Stimulated activated CD4-positive, alpha-beta T cell treated with anti-CD3 and anti-CD28 coated beads, Interleukin-12 subunit alpha, Interleukin-12 subunit beta, amount 100 ng/mL, for 24 hours (primary cell): ENCODE measurements at places on chromosomes 16 and 17.
A peak's percentile ranks its signal among the peaks of the same experiment; 100 is the strongest.

DNA sequence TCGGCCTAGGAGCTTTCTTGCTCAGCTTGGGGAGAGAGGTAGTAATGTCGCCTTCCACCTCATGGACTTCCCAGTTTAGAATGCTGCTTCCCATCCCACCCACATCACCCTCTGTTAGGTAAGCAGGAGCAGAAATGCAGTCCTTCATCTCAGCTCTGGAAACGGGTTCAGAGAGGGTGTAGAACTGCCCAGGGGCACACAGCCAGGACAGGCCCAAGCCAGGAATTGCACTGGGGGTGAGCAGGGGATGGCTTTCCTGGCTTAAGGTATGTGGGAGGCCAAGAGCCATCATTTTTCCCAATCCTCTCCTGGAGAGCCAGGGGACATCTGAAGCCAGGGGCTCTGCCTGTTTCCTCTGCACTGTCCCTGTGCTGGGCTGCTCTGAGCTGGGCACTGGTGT is 33.6 kb downstream of the RAI1 start:
- no peak for DNase-seq

DNA sequence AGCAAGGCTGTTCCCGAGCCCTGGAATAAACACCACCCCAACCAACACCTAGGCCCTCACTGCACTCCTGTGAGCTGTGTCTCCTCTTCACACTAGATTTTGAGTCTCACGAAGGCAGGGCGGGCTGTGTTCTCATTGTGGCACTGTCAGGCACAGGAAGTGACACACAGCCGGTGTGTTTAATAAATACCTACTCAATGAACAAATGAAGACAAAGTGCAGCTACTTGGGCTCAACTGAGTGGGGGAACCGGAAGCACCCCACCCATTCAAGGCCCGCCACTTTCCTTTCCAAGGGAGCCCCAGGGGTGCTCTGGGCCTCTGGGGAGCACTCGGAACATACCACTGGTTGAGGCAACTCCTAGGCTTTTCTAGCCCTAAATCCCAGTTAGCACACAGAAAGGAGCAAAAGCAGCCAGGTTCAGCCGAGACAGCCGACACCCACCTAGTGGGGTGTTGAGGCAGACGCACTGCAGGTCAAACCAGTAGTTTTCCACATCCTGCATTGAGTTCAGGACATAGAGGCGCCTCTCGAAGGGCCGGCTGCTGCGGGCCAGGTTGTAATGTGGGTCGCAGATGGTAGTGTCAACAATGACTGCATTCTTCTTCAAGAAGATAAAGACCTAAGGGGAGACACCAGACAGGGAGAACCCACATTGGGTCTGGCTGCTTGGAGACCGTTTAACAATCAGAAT is 57.7 kb downstream of the GTF3C1 start:
- DNase-seq: no peak

- DNase-seq: no peak
Observed at GRCh38 chr16:13077816-13078215, 176.4 kb downstream of the SHISA9 start.

DNA sequence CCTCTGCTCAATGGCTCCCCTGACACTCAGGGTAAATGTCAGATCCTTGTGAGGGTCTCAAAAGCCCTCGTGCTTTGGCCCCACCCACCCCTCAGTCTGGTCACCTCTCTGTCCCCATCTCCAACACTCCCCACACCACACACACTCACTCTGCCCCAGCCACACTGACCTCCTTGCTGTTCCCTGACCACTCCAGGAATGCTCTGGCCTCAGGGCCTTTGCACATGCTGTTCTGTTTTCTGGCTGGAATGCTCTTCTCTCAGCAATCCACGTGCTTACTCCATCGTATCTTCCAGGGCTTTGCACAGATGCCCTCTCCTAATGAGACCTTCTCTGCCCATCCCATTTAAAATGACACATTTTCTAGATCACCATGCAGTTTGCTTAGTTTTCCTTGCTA is 28.2 kb downstream of the GAS7 start:
- no peak for DNase-seq

DNA sequence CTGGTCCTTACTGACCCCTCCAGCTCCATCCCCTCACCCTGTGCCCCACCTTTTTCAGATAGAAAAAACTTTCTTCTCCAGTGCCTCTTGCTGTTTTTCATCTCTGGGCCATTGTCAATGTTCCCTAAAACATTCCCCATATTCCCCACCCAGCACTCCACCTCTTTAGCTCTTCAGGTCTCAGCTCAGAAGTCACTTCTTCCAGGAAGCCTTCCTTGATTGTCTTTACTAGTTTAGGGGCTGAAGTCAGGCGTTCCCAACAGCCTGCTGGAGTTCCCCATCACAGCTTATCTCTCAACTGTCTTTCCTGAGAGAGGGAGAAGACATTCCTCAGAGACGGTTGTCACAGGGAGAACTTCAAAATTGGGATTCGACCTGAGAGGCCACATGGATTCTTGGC is 1.3 kb upstream of the MMP2 start:
- DNase-seq: no peak

- no peak for DNase-seq
Observed at GRCh38 chr16:55051571-55052347, 121.1 kb downstream of the IRX5 start.

GRCh38 chr17:58268774-58269556 is 11.8 kb downstream of the MPO start:
- no peak for DNase-seq

DNA sequence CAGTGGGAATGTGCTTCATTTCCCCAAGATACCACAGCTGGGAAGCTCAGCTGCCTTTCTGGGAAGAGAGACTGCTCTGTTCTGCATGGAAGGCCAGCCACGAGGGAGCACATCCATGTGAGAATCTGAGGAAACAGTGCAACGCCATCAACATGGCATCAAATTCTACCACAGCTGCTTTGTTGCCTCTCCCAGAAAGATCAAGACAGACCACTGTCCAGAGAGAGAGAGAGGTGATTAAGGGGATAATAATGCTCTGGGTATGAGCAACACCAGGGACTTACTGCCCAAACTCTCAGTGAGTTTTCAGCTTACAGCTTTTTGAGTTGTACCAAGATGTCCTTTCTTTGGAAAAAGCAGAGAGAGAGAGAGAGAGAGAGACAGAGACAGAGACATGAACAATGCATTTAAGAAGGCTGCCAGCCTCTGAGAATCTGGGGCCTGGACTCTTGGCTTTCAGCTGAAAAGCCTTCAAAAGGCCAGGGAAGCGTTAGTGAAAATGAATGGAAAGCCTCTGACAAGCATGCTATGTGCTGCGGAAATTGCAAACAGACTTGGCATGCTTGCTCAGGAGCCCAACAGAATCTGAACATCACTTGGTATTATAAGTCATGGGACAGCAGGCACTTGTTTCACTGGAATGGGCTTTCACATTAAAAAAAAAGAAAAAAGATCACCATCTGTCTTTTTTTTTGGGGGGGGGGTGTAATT is 223.1 kb downstream of the MAP2K6 start:
- no peak for DNase-seq

DNA sequence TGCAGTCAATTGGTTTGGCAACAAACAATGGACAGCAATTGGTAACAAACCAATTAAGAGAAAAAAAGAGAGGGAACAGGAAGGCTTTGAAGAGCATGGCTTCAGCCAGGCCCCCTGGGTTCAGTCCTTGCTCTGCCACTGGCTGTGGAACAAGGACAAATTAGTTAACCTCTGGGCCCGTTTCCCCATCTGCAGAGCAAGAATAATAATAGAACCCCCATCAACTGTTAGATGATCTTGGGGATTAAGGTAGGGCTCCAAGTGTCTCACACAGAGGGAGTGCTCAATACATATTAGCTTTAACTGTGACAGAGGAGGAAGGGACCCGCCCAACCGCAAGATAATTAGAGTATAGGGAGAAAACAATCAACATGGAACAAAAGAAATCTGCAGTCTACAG is 55.2 kb downstream of the PECAM1 start:
- no peak for DNase-seq

DNA sequence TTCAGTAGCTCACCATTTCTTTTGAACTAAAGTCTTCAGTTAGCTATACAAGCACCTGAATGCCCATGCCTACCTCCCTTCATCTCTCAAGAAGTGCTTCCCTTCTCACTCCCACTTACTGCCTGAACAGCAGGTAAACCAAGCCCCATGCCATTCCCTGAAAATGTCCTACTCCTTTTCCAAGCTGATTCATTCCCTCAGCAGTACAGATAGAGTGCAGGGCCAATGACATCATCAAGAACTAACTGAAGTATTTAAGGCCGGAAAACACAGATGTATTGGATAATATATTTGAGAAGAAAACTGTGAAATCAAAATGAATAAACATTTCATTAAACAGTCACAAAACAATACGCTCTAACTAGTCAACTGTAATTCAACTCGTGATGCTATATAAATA is 478.8 kb upstream of the CDH11 start:
- DNase-seq: no peak

DNA sequence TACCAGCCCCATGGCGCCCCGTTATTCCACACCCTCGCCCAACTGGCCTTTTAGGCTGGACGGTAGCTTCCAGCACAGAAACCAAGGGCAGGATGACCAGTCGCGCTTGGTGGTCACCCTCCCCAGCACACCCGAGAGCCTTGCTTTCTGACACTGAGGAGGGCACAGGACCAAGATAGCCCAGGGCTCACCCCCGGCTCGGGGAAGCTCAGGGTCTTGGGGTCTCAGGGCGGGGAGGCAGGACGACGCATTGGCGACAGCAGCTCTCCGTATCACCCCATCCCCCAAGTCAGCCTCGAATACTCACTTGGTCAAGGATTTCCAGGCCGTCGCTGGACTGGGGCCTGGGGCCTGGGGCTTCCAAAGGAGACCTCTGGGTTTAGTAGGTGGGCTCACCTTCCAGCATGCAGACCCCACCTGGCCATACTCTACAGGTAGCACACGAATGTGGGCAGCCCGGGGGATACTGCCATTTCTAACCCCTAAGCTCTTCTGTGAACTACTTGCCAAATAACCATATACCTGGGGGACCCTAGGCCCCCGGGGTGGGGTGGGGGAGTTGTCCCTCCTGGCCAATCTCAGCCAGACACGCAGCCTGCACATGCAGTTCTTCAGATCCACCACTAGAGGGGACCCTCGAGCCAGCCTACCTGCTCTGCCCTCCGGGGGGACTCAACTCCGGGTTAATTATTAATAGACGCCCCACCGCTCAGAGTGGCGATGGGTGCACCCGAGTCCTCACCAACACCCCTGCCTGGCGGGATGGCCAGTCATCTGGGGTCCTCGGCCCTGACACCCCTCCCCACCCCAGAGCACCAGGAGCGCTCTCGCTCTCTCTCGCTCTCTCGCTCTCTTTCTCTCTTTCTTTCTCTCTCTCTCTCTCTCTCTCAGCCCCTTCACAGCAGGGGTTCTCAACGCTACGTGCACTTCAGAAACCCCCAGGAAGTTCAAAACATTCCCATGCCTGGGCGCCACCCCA is 30.0 kb downstream of the TBC1D16 start:
- DNase-seq: peak; percentile 14

DNA sequence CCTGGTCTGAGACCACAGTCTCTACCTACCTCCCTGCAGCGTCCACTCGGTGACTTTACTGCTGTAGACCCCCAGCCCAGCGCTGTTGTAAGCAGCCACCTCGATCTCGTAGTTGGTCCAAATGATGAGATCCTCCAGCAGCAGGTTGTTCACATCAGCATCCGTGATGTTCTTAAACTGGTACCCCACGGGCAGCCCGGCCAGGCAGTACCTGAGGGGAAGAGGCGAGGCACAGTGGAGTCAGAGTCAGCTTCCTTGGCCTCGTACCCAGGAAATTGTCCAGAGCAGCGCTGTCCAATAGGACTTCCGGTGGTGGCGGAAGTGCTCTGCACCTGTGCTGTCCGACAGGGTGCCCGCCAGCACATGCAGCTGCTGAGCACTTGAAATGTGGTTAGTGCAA is 104.0 kb upstream of the CDC42EP4 start:
- DNase-seq: no peak

DNA sequence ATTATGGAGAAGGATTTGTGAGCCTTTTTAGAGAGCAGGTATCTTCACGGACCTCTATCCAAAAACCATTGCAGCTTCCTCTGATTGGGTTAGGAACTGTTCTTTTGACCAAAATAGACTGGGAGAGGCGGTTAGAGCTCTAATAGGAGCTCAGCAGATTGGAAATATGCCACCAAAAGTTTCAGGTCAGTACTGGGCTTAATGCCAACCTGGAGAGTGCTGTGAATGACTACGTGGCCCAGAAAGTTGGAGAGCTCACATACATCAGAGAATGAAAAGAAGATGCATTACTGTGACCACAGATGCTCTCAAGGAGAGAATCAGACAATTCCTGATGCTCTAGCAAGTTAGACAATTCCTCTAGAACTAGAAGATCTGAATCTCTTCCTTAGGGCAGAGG is 86.5 kb downstream of the ABCA8 start:
- DNase-seq: no peak

- no peak for DNase-seq
Observed at GRCh38 chr17:50533720-50534148, 1.2 kb downstream of the EPN3 start.

GRCh38 chr16:2792940-2793339 is 5.3 kb upstream of the PRSS41 start:
- no peak for DNase-seq

DNA sequence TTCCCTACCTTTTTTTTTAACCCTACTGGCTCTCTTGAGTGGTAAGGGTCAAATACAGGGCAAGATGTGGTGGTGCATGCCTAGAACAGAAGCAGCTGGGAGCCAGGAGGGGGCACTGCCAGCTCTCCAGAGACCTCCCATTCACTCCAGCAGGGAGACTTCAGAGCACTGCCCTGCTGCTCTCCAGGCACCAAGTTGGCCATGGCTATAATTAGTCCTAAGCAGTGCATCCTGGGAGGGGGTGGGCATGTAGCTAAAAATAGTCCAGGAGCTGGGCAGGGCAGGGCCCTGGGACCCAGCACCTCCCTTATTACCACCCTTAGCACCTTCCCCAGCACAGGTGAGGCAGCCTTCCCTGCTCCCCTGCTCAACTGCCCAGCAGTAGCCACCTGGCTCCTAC is 3.5 kb downstream of the CORO6 start:
- no peak for DNase-seq

- peak; percentile 66 for DNase-seq
Observed at GRCh38 chr17:17001874-17002520, 30.1 kb upstream of the TNFRSF13B start.

DNA sequence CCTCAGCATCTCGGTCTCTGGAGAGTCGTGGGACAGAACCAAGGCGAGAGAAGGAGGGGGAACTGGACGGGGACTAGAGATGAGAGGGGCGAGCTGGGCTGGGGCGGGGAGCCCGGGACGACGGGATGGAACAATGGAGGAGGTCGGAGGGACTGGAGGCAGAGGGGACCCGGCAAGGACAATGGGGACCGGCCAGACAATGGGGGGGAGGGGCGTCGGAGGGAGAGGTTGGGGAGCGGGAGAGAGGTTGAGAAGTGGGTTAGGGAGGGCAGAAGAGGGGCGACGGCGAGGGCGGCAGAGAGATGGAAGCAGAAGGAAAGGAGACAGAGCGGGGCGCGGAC is 719 bp downstream of the NGFR start:
- DNase-seq: no peak

- no peak for DNase-seq
Observed at GRCh38 chr17:7897773-7898172, 9.2 kb downstream of the CHD3 start.

- no peak for DNase-seq
Observed at GRCh38 chr17:1985686-1986085, 39.4 kb downstream of the RTN4RL1 start.

- DNase-seq: no peak
Observed at GRCh38 chr17:39563476-39563875, 44.2 kb downstream of the NEUROD2 start.
